Psoas muscle (tissue), 8 donors: ENCODE measurements at places on chromosomes 6 and 20. TPM values are rescaled to one million over a fixed set of nuclear protein-coding genes. Genes with fewer than 3 reads are reported as not detected.

The PPP1R16B gene
- polyA plus RNA-seq: 4.1 TPM

The PACRG gene
- polyA plus RNA-seq: 1.8 TPM

The TMEM74B gene
- 0.53 TPM for polyA plus RNA-seq

The ELOVL2 gene
- polyA plus RNA-seq: 0.74 TPM

The TRAPPC3L gene
- polyA plus RNA-seq: 0.16 TPM
